ENCODE measurements at places on chromosomes 3 and 15. TPM values are rescaled to one million over a fixed set of nuclear protein-coding genes. Genes with fewer than 3 reads are reported as not detected.

Gene GOLGA6A
- polyA plus RNA-seq, result 0.09 TPM

Gene HYKK
- 5.3 TPM for polyA plus RNA-seq

Gene SENP8
- 2.7 TPM for polyA plus RNA-seq

Gene FBN1
- 6.3 TPM for polyA plus RNA-seq

Gene ARRDC4
- polyA plus RNA-seq, result 13.3 TPM

Gene CYP19A1
- polyA plus RNA-seq, result 2.2 TPM

Gene GANC
- polyA plus RNA-seq, result 12.7 TPM

Gene GLCE
- 7.3 TPM for polyA plus RNA-seq

Gene DPPA2
- 0.62 TPM for polyA plus RNA-seq

Gene TMEM108
- 0.50 TPM for polyA plus RNA-seq

Gene CHCHD4
- polyA plus RNA-seq, result 10.8 TPM

Gene AHSG
- 0.23 TPM for polyA plus RNA-seq

Gene RYR3
- 10.4 TPM for polyA plus RNA-seq

Gene NPAP1
- polyA plus RNA-seq, result not detected

Gene TGM4
- polyA plus RNA-seq, result 0.62 TPM

Gene SLC24A5
- 0.07 TPM for polyA plus RNA-seq

Gene EOMES
- 0.78 TPM for polyA plus RNA-seq

Gene AADACL2
- 3.4 TPM for polyA plus RNA-seq

Gene TCTA
- polyA plus RNA-seq, result 24.5 TPM

Gene LDHAL6B
- polyA plus RNA-seq, result not detected

Gene ADPGK
- 100 TPM for polyA plus RNA-seq

Gene FGD5
- 2.9 TPM for polyA plus RNA-seq

Gene IREB2
- polyA plus RNA-seq, result 20.6 TPM

Gene SLC30A4
- polyA plus RNA-seq, result 2.9 TPM

Gene TGM5
- 1.2 TPM for polyA plus RNA-seq

Gene SLC25A20
- polyA plus RNA-seq, result 32.3 TPM

Gene GCHFR
- 33.7 TPM for polyA plus RNA-seq

Gene FILIP1L
- polyA plus RNA-seq, result 15.5 TPM

Gene FHIT
- polyA plus RNA-seq, result 9.2 TPM

Gene WDR93
- polyA plus RNA-seq, result 0.32 TPM

Gene UROC1
- 0.07 TPM for polyA plus RNA-seq

Gene P2RY12
- 0.59 TPM for polyA plus RNA-seq

All from thymus (tissue), 14 donors.